ENCODE measurements at places on chromosomes 7 and 10.

DNA sequence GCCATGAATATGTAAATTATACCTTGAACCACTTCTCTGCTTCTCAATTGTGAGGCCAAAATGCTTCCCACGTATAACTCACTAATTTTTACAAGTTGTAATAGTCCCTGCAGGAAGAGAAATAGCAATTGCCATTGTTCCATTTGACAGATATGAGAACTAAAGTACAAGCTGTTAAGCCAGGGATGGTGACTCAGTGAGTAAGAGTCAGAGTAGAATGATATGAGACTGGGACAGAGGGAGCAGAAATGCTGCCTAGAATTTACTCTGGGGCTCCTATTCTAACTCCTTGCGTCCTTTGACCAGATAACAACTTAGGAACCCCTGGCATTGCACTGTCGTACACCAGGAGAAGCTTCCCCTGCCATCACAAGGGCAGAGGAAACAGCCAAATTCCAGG is 45.1 kb upstream of the SEPTIN7 start:
- no peak for DNase-seq

DNA sequence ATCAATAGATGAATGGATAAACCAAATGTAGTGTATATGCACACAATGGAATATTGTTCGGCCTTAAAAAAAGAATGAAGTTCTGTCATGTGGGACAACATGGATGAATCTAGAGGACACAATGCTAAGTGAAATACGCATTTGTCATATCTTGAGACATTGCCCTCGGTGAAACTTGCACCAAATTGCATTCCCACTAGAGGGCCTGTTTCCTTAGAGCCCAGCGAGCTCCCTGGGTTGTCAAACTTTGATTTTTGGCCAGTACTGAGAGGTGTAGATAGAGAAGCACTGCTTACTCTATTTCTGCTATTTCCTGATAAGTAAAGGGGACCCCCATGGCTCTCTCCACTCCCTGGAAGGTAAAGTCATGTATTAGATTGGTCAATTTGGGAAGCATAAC is 157.1 kb downstream of the GPAM start:
- DNase-seq, result no peak

DNA sequence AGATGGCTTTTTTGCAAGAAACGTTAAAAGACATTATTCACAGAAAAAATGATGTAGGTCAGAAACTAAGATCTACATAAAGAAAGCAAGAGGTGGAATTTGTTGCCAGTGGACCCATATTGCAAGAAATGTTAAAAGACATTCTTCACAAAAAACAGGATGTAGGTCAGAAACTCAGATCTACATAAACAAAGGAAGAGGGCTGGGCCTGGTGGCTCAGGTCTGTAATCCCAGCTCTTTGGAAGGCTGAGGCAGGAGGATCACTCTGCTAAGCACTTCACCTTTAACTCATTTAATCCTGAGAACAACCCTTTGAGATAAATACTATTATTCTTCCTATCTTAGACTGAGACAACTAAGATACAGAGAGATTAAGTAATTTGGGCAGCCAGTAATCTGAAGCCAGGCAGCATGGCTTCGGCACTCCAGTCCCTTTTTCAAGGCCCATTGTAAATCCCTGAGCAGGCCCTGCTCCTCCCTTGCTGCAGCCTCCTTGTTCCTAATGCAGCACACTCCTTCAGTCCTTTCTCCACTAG is 11.6 kb downstream of the ZFAND4 start:
- DNase-seq, result no peak

DNA sequence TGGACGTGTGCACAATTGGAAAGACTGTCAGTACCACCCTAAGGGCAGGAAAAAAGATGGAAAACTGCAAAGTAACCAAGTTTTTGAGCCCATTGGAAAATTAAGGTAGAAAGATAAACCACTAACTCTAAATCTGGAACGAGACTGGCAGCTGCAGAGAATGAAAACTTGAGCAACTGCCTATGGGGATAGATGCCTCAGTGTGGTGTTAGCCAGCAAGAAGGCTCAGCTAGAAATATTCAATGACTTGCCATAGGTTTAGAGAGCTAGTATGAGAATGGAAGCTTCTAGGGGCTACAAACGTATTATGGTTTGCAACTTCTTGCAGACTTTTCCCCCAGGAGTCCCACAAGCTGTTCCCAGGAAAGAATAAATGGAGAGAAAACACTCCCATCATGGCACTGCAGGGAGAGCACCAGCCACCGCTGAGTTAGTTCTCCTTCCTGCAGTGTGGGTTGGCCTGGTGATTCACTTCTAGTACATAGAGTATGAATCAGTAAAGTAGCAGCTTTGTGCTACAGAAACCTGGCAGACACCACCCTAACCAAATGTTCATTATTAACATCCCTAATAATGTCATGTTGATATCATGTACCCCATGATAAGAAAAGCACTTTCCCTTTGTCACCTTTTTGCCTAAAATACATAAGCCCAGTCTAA is 372.4 kb upstream of the VWC2 start:
- no peak for DNase-seq

DNA sequence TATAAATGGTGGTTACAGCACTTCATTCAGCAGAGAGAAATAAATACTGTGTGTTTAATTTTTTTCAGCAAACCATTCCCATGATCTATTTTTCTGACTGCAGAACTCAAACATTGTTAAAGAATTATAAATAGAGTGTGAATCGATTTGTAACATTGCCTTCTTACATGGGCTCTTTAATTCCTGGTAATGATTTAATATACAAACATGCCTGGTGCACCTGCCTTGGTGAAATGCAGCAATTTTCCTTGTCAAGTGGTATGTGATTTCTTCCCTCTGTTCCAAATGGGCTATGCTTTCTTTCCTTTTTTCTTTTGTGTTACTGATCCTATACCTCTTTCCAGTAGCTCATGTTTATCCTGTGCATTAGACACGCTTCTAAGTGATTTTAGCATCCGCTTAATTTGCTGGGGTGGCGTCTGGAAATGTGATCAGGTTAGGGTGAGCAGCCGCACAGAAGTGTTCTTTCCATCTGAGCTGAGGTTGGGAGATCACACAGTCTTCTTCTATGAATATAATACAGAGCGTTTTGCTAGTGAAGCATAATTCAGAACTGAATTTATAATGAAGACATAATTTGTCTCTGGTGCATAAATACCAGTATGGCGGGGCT is 94.3 kb upstream of the ITGB1 start:
- DNase-seq, result no peak

- no peak for DNase-seq
These were observed 442.5 kb downstream of the KCNMA1 start for GRCh38 chr10:77195101-77195500.

DNA sequence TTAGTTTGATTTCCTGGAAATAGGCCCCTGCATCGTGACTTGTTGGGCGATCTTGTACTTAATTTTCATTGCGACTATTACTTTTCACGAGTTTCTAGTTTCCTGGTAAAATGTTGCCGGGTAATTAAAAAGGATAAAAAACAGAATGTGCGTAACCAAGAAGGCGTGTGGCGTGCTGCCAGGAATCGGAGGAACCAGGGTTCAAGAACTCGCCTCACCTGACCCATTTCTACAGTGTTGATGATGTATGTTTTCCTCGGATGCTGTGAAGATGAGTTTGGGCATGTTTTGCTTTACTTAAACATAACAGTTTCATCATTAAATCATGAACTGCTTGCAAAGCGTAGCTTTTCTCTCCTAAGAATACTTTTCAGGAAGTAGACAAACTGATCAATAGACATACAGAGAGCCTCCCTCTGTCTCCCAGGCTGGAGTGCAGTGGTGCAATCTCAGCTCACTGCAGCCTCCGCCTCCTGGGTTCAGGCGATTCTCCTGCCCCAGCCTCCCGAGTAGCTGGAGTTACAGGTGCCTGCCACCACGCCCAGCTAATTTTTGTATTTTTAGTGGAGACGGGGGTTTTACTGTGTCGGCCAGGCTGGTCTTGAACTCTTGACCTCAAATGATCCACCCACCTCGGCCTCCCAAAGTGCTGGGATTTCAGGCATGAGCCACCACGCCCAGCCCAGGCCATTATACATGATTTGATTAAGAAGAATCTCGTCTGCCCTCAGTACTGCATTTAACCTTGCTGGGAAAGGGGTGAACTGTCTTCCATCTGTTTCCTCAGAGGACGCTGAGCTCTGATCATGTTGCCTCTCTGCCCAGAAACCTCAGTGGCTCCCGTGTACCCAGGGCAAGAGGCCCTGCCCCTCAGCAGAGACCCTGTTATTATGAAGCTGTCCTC is 9.1 kb downstream of the FOXK1 start:
- no peak for DNase-seq

GRCh38 chr10:51014680-51015389 is 59.5 kb upstream of the PRKG1 start:
- DNase-seq, result no peak

- no peak for DNase-seq
These were observed 148.0 kb downstream of the ANKRD7 start for GRCh38 chr7:118372530-118372929.
